Breast epithelium (tissue), 4 donors: ENCODE measurements at places on chromosomes 13 and 19.

- no peak for DNase-seq
Observed at GRCh38 chr19:12867120-12868099, 13.8 kb downstream of the DNASE2 start.

DNA sequence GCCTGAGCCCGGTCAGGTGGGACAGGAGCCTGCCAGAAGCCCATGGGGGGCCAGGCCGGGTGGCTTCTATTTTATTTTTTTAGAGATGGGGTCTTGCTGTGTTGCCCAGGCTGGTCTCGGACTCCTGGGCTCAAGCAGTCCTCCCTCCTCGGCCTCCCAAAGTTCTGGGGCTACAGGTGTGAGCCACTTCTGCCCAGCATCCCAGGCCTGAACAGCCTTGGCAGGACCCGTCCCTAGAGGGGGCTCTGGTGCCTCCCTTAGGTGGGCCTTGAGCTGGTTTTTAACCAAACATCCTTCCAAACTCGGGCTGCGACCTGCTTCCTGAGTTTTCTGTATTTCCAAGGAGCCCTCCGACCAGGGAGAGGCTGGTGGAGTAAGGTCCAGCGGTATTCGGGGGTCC, 10.5 kb downstream of the COMP start:
- DNase-seq: no peak

DNA sequence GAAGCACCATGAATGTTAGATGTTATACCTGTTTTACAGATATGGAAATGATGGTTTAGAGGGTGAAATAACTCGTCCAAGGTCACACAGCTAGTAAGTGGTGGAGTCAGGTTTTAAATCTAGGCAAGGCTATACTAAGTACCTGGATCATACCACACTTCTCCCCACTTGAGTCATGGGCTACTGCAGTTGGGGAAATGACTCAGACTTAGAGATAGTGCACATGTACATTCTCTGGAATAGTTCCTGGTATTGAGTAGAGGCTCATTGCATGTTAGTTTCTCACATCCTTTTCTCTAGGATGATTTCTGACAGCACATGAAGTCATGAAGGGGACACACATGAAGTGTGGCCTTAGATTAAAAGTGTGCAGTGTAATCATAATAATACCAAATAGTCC, 76.2 kb upstream of the TNFSF11 start:
- no peak for DNase-seq

DNA sequence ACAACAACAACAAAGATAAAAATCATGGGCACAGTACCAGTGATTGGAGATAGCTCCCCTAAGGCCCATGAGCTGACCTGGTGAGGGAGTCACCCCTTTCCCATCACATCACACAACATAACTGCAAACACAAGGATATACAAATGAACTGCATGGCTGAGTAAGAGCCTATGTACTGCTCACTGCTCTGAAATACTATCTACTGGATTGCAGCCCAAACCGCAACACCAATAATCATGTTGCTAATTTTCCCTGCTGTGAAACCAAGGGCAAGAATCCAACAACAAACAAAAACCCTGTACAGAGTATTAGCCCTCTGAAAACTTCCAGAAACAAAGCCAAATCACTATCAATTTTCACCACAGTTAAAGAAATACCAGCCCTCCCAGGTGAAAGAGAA, 1893.2 kb downstream of the PCDH9 start:
- no peak for DNase-seq
